Esophagus squamous epithelium (tissue), 5 donors: ENCODE measurements at places on chromosomes 16 and 17. TPM values are rescaled to one million over a fixed set of nuclear protein-coding genes. Genes with fewer than 3 reads are reported as not detected.

CPHXL2 gene
- not detected for total RNA-seq

GRIN2A gene
- 0.56 TPM for total RNA-seq

OR3A2 gene
- total RNA-seq = not detected

GAST gene
- not detected for total RNA-seq

OR3A3 gene
- not detected for total RNA-seq

IL32 gene
- 20.6 TPM for total RNA-seq

GRCh38 chr16:65116216-65116615, 5.6 kb downstream of the CDH11 start:
- no peaks in the 10 kb centered on the region for H3K36me3 ChIP-seq
- H3K4me3 ChIP-seq = no peak overlapping the region
- no peak for DNase-seq
- H3K27me3 ChIP-seq = no peaks in the 10 kb centered on the region

- H3K36me3 ChIP-seq = no peaks in the 10 kb centered on the region
- no peaks in the 10 kb centered on the region for H3K27me3 ChIP-seq
- H3K27ac ChIP-seq = no peak overlapping the region
- no peaks in the 10 kb centered on the region for H3K4me1 ChIP-seq
- DNase-seq = no peak
Observed at GRCh38 chr16:12235110-12235509, 258.6 kb downstream of the SNX29 start.

GRCh38 chr17:82215095-82215971, 2.7 kb upstream of the CCDC57 start:
- no peak overlapping the region for H3K4me3 ChIP-seq
- peak overlapping the region; percentile 78 for H3K27ac ChIP-seq
- peaks cover 65% of the 10 kb centered on the region for H3K4me1 ChIP-seq
- DNase-seq = no peak

GRCh38 chr17:73140566-73140965, 24.2 kb upstream of the SSTR2 start:
- no peak overlapping the region for H3K27ac ChIP-seq
- H3K4me1 ChIP-seq = peaks cover 8% of the 10 kb centered on the region
- no peak for DNase-seq
- H3K36me3 ChIP-seq = no peaks in the 10 kb centered on the region
- H3K27me3 ChIP-seq = no peaks in the 10 kb centered on the region

DNA sequence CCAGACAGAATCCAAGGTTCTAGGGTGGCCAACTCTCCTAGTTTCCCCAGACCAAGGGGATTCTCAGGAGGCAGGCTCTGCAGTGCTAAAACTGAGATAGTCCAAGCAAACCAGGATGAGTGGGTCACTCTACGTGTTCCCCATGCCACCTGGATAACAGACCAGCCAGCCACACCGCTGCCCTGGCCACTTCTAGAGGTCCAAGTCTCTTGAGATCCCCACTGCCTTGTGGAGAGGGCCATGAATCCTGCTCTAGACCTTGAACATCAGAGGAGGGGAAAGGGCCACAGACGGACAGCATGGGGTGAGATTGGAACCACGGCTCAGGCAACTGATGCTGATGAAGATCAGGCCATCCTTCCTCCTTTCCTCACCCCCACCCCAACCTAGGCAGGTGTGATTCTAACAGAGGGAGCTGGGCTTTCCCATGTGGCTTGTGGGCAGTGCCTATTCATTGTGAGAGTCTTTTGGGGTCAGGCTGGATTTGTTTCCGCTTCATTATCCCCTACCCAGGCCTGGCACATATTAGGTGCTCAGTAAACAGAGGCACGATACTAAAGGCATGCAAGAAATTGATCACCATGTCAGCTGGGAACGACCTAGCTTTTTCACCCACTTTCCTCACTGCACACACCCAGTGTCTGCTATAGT, 16.8 kb upstream of the TVP23A start:
- H3K36me3 ChIP-seq = no peaks in the 10 kb centered on the region
- no peak for DNase-seq
- no peaks in the 10 kb centered on the region for H3K4me1 ChIP-seq

DNA sequence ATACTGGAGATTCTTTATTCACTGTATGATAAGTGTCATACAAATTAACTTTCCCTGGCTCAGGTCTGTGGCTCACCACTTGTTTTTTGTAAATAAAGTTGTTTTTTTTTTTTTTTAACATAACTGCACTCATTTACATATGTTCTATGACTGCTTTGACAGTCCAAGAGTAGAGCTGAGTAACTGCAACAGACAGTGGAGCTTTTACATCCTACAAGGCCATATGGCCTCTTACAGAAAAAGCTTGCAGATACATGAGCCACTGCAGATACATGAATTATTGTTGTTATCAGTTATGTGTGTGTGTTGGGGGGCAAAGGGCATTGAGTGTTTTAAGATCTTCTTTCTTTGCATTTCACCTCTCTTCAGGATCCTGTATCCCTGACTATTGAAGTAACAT, 311.7 kb downstream of the BCAS3 start:
- no peak overlapping the region for H3K27ac ChIP-seq
- peaks cover 9% of the 10 kb centered on the region for H3K36me3 ChIP-seq
- H3K4me1 ChIP-seq = no peaks in the 10 kb centered on the region
- DNase-seq = no peak
- no peaks in the 10 kb centered on the region for H3K27me3 ChIP-seq

GRCh38 chr16:70638814-70639792, 7.3 kb upstream of the IL34 start:
- peak overlapping the region; percentile 13 for H3K4me3 ChIP-seq

DNA sequence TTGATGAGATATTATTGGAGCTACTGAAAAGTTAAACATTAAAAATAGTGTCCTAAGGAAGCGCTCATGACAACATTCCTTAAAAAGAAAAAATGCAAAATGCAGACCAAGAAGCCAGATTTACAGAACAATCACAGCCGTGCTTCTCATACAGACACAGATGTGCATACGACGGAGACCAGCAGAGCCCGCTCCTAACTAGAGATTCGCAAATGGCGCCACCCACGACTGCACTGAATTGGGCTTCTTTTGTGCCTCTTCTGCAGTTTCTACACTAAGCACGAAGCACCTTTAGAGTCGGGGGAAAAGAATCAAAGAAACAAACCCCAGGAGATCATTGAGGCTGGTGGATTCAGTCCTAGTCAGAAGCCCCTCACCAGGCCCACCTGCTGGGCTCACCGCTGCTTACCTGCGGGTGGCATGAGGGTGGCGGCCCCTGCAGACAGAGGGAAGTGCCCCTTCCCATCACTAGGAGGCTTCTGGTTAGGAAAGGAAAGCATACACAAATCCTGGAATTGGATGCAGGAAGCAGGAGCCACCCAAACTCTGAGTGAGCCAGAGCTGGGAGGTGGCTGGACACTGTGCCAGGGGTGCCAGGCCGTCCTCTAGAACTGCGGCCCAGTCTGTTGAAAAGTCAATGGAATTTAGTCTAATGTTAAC, 64.9 kb upstream of the CHMP6 start:
- no peak overlapping the region for H3K4me3 ChIP-seq
- H3K36me3 ChIP-seq = peaks cover 6% of the 10 kb centered on the region
- no peak for DNase-seq
- peak overlapping the region; percentile 14 for H3K27ac ChIP-seq

DNA sequence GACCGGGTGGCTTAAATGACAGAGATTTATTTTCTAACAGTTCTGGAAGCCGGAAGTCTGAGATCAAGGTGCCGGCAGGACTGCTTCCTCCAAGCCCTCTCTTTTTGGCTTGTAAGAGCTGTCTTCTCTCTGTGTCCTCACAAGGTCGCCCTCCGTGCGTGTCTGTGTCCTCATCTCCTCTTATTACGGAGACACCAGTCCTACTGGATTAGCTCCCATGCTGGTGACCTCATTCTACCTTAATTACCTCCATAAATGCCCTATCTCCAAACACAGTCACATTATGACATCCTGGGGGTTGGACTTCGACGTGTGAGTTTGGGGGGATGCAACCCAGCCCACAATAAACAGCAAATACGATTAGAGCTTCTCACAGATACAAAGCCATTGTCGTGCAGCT, 161.5 kb downstream of the FOXL1 start:
- no peaks in the 10 kb centered on the region for H3K36me3 ChIP-seq
- DNase-seq = no peak
- H3K27ac ChIP-seq = no peak overlapping the region
- no peaks in the 10 kb centered on the region for H3K4me1 ChIP-seq

- no peak overlapping the region for H3K27ac ChIP-seq
- H3K4me1 ChIP-seq = no peaks in the 10 kb centered on the region
- DNase-seq = no peak
- no peaks in the 10 kb centered on the region for H3K27me3 ChIP-seq
- H3K4me3 ChIP-seq = no peak overlapping the region
- H3K36me3 ChIP-seq = no peaks in the 10 kb centered on the region
Observed at GRCh38 chr17:55829995-55830612, 79.3 kb downstream of the PCTP start.

GRCh38 chr16:9035996-9036395, 55.4 kb upstream of the HAPSTR1 start:
- no peak overlapping the region for H3K4me3 ChIP-seq
- H3K27ac ChIP-seq = no peak overlapping the region
- peaks cover 5% of the 10 kb centered on the region for H3K4me1 ChIP-seq
- DNase-seq = no peak

- no peak overlapping the region for H3K27ac ChIP-seq
- no peaks in the 10 kb centered on the region for H3K27me3 ChIP-seq
- H3K36me3 ChIP-seq = no peaks in the 10 kb centered on the region
- DNase-seq = no peak
Observed at GRCh38 chr17:57140316-57140715, 55.3 kb downstream of the AKAP1 start.

- DNase-seq = no peak
- no peaks in the 10 kb centered on the region for H3K27me3 ChIP-seq
- no peak overlapping the region for H3K27ac ChIP-seq
- peaks cover 5% of the 10 kb centered on the region for H3K36me3 ChIP-seq
- H3K4me1 ChIP-seq = no peaks in the 10 kb centered on the region
Observed at GRCh38 chr17:19946921-19947320, 30.7 kb downstream of the AKAP10 start.

GRCh38 chr16:50861970-50862411, 120.1 kb downstream of the CYLD start:
- no peaks in the 10 kb centered on the region for H3K4me1 ChIP-seq
- DNase-seq = no peak
- no peak overlapping the region for H3K27ac ChIP-seq
- H3K27me3 ChIP-seq = no peaks in the 10 kb centered on the region

- H3K4me1 ChIP-seq = peaks cover 42% of the 10 kb centered on the region
- peaks cover 67% of the 10 kb centered on the region for H3K27me3 ChIP-seq
- DNase-seq = no peak
- peak within 1 kb of the TSS; percentile 3 for H3K4me3 ChIP-seq
- H3K36me3 ChIP-seq = no peaks in the 10 kb centered on the region
- no peak within 1 kb of the TSS for H3K27ac ChIP-seq
Observed at GRCh38 chr16:280552-280951, at the start of gene ARHGDIG. Gene ARHGDIG, plus strand, starts transcription at chr16:280591. Its CDS starts 90 bp downstream, at chr16:280681.

DNA sequence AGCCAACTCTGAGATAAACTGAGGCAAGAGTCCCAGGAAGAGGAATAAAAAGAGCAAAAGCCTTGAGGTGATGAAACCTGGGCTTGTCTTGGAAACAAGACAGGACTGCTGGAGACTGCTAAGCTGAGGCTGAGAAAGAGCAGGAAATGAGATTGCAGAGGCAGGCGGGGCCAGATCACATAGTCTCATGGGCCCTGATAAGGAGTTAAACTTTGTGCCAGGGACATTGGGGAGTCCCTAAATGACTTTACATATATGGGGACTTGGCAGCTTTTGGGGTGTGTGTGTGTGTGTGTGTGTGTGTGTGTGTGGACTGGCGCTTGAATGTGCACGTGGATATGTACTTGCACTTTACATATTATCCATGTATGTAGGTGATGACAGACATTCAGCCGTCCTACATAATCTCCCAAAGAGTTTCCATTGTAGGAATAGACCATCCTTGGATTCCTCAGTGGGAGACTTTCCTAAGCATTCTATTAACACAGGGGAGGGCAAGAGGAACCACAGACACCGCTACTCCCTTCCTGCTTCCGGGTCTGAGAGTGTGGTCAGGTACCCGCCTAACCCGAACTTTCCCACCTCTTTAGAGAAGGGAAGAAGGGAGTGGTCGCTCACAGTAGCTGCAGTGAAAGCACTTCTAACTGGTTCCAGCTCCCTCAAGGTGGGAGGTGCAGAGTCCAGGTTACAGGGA, 123.1 kb downstream of the LYRM1 start:
- no peaks in the 10 kb centered on the region for H3K27me3 ChIP-seq
- H3K27ac ChIP-seq = no peak overlapping the region
- no peak overlapping the region for H3K4me3 ChIP-seq
- DNase-seq = no peak
- H3K36me3 ChIP-seq = no peaks in the 10 kb centered on the region

- no peaks in the 10 kb centered on the region for H3K27me3 ChIP-seq
- peaks cover 37% of the 10 kb centered on the region for H3K36me3 ChIP-seq
Observed at GRCh38 chr17:44210342-44211192, 8.9 kb downstream of the UBTF start.

DNA sequence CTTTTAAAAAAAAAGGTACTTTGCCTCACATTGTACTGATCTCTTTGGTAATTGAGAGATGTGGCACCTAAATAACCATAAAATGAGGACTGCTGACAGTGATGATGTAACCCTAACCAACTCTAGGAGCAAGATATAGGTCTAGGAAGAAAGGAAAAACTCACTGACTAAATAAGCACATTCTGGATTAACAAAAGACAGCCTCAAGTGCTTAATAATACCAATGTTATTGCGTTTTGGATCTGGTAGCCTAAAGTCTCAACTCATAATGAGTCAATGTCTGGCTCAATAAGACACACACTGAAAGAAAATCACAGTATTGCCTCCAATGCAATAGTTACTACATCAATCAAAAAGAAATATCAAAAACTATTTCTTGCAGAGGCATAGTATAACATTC, 3.0 kb downstream of the ERN1 start:
- no peak overlapping the region for H3K4me3 ChIP-seq
- H3K27me3 ChIP-seq = no peaks in the 10 kb centered on the region
- no peaks in the 10 kb centered on the region for H3K36me3 ChIP-seq
- no peak overlapping the region for H3K27ac ChIP-seq
- DNase-seq = no peak

DNA sequence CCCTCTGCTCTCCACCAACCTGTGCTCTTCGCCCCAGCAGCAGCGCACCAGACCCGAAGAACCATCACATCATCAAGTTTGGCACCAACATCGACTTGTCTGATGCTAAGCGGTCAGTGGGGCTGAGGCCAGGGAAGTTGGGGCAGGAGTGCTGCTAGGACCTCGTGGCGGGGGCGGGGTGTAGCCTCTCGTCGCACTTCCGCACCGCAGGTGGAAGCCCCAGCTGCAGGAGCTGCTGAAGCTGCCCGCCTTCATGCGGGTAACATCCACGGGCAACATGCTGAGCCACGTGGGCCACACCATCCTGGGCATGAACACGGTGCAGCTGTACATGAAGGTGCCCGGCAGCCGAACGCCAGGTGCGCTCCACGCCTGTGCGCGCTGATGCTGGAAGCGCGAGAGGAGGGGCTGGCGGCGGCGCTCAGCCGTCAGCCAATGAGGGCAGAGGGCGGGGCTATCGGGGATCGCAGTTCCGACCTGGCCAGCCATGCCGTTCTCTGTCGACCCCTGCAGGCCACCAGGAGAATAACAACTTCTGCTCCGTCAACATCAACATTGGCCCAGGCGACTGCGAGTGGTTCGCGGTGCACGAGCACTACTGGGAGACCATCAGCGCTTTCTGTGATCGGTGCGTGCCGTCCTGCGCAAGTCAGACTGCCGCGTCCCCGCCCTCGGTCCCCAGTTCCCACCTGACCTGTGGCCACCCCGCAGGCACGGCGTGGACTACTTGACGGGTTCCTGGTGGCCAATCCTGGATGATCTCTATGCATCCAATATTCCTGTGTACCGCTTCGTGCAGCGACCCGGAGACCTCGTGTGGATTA, 3.2 kb upstream of the TMEM88 start:
- peak overlapping the region; percentile 31 for H3K4me3 ChIP-seq
- peaks cover 41% of the 10 kb centered on the region for H3K36me3 ChIP-seq
- DNase-seq = no peak
- peaks cover 57% of the 10 kb centered on the region for H3K4me1 ChIP-seq
- H3K27me3 ChIP-seq = no peaks in the 10 kb centered on the region
- H3K27ac ChIP-seq = peak overlapping the region; percentile 17
